ENCODE measurements at places on chromosomes 7 and 10.

DNA sequence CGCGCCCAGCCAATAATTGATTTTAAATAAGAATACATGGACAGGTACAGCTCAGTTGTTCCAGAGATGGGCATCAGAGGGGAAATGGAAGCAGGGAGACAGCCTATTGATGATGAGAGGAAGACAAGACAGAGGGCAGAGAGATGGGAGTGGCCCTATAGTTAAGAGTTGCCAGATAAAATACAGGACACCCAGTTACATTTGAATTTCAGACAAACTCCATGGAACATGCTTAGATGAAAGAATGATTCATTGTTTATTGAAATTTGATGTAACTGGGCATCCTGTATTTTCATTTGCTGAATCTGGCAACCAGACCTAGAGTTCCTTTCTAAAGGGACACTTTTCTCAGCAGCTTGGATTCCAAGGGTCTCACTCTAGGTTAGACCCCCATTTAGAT, 341.1 kb downstream of the FRMD4A start:
- no peak for DNase-seq

- no peak for DNase-seq
Measured at GRCh38 chr7:92737706-92738105, 98.7 kb downstream of the CDK6 start.

- no peak for DNase-seq
Measured at GRCh38 chr10:104122225-104123107, 495 bp downstream of the SFR1 start.

DNA sequence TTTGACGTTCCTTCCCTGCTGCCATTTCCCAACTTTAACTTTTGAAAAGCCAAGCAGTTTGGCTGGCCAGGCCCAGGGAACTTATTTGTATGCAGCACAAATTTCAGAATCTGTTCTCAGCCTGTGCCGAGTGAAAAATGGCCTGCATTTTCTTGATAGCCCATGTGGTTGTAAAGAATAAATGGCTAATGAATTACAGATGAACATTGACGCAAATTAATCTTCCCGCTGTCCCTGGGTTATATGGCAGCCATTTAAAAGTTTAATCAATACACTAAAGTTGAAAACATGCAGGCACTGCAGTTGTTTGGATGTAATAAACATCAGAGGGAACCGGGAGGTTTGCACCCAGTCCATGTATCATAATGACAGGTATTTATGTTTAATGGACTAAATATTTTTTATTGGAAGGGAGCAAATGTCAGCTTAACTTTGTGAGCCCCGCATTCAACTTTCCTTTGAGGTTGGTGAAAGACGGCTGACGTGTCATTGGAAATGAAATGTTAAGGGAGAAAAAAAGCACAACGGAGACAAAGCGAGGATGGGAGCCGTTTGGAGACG, 1092.4 kb downstream of the LRMDA start:
- DNase-seq, result no peak

DNA sequence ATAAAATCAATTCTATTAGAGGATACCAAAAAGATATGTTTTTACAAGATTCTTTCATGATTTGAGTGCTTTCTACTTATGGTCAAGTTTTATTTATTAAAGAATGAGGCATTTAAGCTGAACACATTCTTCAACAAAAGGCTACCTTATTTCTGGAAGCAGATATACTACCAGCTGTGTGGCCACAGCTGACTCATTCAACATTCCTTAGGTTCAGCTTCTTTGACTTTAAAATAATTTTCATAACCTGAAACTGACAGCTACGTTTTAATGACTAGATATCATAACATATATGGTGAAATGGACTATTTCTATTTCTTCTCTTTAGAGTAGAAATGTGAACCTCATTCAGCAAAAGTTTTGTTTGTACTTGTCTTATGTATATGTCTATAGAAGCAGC, 414.2 kb upstream of the SEMA3C start:
- no peak for DNase-seq

- no peak for DNase-seq
Measured at GRCh38 chr7:14875941-14876587, 26.5 kb downstream of the DGKB start.

- no peak for DNase-seq
Measured at GRCh38 chr7:5426226-5426475, 2.5 kb upstream of the TNRC18 start.

DNA sequence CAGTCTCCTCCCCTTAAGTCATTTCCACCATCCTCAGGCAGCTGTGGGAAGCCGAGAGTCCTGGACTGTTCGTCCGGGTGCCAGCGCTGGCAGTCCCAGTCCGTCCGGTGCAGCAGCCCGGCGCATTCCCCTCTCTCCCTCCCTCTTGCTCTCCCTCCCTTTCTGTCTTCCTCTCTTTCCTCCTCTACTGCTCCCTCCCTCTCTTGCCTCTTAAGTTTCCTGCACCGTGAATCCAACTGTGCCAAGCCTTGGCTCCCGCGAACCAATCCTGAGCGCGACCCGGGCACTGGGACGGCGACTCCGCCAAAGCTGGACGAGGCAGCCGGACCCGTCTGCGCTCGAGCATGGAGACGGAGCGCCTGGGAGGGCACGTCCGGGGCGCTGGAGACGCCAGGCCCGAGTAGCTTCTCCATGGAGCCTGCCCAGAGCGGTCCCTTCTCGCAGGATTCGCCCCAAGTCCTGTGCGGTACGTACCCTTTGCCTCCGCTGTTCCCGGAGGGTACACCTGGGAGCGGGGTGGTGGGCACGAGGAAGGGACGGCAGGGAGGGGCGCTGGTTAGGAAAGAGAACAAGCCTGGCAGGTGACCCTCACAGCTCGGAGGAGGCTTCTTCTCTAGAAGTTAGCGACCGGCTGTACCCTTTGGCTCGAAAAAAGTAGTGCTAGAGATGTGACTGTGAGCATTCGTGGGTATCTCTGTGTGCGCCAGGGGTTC, 1.0 kb downstream of the NXPH1 start:
- DNase-seq, result no peak

DNA sequence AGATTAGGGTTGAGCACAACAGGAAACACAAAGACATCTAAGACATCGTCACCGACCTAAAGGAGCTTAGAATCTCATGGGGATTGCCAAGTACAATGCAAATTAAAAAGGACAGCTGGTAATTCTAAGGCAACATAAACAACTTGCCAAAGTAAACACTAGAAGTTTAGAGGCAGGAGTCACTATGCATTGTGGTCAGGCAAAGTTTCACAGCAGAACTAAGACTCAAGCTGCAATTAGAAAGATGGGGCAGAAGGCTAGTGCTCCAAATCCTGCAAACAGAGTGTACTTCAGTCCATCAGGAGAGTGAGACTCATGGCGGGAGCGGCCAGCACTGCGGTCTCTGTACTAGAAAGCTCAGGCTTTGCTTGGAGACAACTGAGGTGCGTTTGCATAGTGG, 52.7 kb downstream of the HIPK2 start:
- no peak for DNase-seq

GRCh38 chr7:98730326-98730725, 113.2 kb downstream of the NPTX2 start:
- no peak for DNase-seq

- no peak for DNase-seq
Measured at GRCh38 chr10:74276416-74276815, 125.4 kb downstream of the ADK start.

DNA sequence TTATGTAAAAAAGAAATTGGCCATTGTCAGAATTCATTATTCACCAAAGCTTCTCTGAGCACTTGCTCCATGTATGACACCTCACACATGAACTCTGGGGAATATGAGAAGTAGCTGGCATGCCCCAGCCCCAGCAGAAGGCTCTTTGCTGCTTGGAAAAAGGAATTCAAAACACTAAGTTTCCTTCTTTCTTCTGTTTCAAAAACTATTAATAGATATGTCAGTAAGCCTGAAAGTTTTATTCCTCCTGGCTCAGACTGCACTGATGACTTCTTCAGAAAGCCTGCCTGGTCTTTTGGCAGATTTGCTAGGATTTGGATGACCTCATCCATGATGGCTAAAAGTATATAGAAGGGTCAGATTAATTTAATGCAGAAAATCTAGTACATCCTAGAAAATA, 511.0 kb downstream of the GFRA1 start:
- no peak for DNase-seq

GRCh38 chr10:98478430-98479222, 31.9 kb upstream of the HPS1 start:
- DNase-seq, result no peak

DNA sequence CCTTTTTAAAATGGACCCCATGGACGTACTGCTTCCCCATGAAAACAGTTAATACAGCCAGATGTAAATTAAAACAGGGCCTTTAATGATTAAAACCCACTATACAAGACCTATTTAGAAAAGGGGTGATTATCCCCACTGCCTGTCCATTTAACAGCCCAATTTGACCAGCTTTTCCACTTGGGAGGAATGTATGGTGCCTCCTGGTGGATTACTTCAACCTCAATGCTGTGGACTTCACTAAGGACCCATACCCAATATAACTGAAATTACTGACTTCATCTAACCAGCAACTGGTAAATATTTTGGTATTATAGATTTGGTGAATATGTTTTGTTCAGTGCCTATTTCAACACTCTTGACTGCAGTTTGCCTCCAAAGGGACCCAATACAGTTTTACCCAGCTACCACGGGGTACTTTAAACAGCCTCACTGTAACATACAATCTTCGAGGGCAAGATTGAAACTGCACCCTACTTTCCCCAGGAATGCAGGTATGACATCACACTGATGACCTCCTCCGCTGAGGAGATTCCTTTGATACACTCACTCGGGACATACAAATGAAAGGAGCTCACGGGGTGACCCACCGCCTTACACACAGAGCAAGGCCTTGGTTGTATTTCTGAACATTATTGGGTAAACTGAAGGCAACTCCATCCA, 192.8 kb downstream of the DNAJC1 start:
- DNase-seq, result no peak

GRCh38 chr10:110324805-110325280, 20.1 kb upstream of the SMNDC1 start:
- no peak for DNase-seq

GRCh38 chr10:111560027-111560426, 483.2 kb downstream of the ADRA2A start:
- DNase-seq, result no peak

DNA sequence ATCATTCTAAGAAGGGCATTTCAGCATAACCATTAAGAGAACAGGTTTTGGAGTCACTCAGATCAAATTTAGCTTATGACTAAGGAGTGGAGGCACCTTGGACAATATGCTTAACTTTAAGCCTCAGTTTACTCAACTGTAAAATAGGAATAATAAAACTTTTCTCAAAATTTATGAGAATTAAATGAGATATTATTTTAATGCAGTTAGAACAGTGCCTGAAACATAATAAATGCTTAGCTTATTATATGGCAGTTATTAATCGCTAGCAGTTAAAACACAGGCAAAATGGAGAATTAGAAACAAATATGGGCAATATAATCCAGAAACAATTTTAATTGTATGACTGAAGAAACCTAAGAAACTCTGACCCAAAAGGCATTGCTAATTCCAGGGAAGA, 2.9 kb upstream of the AUTS2 start:
- DNase-seq, result no peak

- DNase-seq, result no peak
Measured at GRCh38 chr10:126101736-126102135, 205.4 kb downstream of the FANK1 start.

GRCh38 chr10:11823122-11823988, at the start of gene PROSER2:
Gene PROSER2, plus strand, starts transcription at chr10:11823356. Its CDS starts 28,722 bp downstream, at chr10:11852078.
- DNase-seq, result peak; percentile 12

DNA sequence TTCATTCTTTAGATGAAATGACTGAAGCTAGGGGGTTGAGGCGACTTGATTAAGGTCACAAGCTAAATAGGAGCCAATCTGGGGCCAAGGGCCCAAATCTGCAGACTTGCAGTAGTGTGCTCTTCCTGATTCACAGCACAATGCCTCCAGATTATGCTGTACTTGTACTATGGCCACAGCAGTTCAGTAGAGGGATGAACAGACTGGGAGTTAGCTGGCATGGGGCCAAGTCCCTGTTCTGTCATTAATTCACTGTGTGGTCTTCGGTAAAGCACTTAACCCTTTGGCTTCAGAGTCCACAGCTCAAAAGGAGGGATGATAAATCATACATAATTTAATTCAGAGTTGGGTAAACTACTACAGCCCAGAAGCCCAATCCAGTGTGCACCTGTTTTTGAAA, 196.8 kb downstream of the XPNPEP1 start:
- DNase-seq, result no peak

GRCh38 chr10:127979566-127979965, 72.7 kb downstream of the PTPRE start:
- DNase-seq, result no peak

DNA sequence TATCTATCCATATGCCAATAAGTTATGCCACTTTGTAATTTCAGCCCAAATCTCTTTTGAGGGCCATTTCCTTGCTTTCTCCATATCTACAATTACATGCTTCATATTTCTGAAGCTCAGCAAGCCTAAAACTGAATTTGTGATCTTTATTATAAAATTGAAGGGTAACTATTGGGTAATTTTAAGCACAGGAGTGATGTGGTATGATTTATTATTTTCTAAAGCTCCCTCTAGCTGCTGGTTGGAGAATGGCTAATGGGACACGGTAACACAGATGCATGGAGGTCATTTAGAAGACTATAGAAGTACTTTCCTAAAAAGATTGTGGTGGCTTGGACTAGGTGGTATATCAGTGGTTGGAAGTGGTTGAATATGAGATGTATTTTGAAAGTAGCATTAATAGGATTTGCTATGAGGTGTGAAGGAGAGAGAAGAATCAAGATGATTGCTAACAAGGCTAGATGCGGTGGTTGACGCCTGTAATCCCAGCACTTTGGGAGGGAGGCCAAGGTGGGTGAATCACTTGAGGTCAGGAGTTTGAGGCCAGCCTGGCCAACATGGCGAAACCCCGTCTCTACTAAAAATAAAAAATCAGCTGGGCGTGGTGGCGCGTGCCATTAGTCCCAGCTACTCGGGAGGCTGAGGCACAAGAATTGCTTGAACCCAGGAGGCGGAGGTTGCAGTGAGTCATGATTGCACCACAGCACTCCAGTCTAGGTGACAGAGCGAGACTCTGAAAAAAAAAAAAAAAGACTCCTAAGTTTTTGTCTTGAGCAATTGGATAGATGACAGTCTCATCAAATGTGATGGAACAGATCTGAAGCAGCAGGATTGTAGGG, 13.9 kb downstream of the KLHDC10 start:
- DNase-seq, result no peak

DNA sequence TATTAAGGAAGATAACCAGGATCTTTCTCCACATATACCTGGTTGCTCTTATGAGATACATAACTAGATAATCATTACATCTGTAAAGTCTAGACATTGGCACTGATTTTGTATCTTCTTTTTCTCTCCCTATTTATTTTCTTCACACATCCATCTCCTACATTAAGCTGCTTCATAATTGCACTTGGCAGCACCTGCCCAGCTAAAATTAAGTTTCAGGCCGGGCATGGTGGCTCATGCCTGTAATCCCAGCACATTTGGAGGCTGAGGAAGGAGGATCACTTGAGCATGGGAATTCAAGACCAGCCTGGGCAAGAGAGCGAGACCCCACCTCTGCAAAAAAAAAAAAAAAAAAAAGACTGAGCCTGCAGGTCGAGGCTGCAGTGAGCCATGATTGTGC, 22.3 kb upstream of the AKR1B1 start:
- no peak for DNase-seq
